ENCODE measurements at places on chromosomes 3 and 15.

DNA sequence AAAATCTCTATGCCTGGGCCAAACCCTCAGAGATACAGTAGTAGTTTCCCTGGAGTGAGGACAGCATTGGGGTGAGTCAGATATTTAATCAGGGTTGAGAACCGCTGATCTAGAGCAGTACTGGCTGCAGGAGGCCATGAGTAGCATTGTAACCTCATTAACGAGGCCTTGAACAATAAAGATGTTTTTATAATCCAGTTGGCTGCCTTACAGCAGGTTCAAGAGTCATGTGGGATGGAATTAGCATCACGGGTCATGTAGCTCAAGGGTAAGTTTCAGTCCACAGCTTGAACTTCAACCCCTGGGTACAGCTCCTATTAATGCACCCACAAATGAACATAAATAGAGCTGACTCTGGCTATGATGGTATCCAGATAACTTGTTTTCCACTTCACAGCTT lies 5.1 kb downstream of the HPS3 start:
- no peak for DNase-seq

DNA sequence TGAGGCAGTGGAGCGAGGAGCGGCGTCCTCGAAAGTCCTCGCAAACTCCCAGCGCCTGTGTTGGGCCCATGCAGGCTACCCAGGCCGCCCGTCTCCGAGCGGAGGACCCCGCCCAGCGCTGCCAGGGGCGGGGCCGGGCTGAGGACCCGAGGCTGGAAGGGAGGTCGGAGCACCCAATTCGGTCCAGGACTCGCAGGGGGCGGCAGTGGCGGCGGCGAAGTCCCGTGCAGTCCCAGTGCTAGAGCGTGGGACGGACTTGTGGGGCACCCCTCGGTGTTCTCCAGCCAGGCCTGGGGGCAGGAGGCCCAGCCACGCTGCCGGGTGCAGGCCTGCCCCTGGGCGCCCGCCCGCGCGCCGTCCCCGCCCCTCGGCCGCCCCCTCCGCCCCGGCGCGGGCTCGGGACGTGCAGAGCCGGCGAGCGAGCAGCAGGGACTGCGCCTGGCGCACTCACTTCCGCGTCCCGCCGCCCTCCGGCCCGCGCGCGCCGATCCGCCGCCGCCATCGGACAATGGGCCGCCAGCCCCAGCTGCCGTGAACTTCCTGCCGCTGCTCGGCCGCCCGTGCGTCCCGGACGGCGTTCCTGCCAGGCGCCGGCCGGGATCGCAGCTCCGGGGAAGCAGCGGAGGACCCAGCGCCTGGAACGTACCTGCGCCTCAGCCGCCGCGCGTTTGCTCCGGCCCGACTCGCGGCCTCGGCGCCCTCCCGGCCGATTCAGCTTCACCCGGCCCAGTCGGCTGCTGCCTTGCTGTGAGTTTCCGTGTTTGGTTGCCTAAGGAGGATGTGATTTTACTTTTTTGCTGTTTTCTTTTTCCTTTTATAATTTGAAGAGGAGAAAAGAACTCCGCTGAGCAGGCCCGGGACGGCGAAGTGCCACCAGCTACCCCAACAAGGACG lies 596 bp upstream of the LIMD1 start:
- no peak for DNase-seq

- DNase-seq, result no peak
Observed at GRCh38 chr15:54812383-54812782, 384.4 kb downstream of the RSL24D1 start.

DNA sequence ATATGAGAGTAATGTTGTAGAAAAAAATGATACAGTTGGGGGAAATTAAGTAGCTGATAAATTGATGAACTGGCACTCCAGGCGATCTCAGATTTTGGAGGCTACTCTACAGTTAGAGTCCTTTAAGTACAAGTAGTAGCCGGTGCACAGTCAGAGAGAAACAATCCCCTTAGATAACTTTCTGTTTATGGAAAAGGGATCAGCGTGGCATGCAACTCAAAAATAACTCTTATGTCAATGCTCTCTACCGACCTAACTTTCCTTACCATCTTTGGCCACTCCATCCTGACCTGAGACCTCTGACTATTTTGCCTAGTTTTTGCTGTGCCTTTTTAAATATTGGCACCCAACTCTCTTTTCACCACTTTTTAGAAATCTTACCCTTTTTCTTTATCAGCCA lies 299.6 kb downstream of the UNC13C start:
- DNase-seq, result no peak

GRCh38 chr3:189771842-189772450 lies 140.8 kb downstream of the TP63 start:
- DNase-seq, result no peak

DNA sequence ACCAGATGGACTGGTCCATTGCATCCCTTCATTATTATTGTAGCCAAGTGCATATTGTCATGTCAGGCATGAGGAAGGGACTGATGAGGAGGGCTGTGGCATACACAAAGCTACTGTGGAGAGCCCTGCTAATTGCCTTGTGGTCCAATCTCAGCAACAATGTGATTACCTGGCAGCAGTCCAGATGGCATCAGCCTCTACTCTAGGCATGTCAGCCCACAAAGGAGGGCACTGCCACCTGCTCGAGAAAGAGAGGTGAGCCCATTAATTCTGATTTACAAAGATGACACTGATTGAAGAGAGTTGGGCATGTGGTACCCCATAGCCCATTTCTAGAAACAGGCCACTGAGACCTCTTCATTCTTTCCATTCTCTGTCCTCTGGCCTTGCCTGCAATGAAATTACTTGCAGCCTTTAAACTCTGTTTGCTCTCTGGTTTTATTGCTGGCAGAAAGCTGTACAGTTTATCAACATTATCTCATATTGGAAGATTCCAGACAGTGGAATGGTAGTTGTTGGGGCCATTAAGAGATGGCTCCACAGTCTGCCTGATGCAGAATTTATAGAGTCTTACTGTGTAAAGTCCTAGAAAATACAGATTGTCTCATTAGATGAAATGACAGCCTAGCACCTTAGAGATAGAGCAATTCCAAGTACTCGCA lies 307.7 kb downstream of the ARPP21 start:
- DNase-seq, result no peak

DNA sequence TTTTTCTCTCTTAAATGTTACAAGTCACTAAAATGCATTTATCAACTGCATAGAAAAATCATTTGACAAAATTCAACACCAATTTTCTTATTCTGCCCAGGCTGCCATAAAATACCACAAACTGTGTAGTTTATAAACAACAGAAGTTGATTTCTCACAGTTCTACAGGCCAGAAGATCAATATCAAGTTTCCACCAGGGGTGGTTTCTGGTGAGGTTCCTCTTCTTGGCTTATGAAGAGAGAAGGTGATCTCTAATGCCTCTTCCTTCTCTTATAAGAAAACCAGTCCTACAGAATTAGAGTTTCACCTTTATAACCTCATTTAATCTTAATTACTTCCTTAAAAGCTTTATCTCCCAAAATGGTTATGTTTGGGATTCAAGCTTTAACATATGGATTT lies 10.9 kb upstream of the CD200R1L start:
- DNase-seq, result no peak

DNA sequence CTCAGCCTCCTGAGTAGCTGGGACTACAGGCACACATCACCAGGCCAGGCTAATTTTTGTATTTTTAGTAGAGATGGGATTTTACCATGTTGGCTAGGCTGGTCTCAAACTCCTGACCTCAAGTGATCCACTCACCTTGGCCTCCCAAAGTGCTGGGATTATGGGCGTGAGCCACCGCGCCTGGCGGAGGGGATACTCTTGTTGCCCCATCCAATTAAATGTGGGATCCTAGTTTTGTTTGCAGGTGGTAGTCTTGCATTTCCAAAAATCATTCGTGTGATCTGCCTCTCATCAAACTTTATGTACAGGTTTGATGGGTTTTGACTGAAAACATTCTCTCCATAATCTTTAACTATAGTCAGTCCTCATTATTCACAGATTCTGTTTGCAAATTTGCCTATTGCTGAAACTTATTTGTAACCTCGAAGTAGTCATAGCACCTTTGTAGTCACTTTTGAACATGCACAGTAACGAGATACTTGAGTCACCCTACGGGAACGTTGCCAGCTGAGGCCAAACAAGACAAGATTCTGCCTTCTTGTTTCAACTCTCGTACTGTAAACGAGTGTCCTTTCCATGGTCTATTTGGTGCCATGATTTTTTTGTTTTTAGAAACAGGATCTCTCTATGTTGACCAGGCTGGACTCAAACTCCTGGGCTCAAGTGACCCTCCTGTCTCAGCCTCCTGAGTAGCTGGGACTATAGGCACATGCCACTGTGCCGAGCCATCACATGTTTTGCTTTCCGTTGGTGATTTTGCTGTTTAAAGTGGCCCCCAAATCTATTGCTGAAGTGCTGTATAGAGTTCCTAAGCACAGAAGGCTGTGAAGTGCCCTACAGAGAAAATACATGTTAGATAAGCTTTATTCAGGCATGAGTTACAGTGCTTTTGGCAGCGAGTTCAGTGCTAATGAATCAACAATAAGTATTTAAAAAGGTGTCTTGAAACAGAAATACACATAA lies 8.1 kb upstream of the MAPK6 start:
- DNase-seq, result no peak

Measured in DMS 273 treated with DMSO at 0.1 percent for 48 hours (cell line).